ENCODE measurements at places on chromosomes 11 and 22.
A peak's percentile ranks its signal among the peaks of the same experiment; 100 is the strongest.

DNA sequence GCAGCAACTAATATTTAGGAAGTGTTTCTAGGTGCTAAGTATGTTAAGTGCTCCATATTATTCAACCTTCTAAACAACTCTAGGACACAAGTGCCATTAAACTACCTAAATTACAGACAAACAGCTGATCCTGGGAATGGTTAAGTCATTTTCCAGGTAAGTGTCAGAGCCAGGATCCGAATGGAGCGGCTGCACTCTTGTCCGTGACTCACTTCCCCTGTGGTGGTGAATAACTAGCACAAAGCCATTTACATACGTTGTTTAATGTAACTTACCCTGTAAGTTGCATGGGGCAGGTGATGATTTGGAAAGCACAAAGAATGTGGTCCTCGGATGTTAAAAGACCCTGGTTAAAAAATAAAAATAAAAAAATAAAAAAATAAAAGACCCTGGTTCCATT is 8.8 kb upstream of the PRG2 start:
- no peak for DNase-seq

- DNase-seq: no peak
Measured at GRCh38 chr11:65793625-65794400, 7.0 kb downstream of the OVOL1 start.

DNA sequence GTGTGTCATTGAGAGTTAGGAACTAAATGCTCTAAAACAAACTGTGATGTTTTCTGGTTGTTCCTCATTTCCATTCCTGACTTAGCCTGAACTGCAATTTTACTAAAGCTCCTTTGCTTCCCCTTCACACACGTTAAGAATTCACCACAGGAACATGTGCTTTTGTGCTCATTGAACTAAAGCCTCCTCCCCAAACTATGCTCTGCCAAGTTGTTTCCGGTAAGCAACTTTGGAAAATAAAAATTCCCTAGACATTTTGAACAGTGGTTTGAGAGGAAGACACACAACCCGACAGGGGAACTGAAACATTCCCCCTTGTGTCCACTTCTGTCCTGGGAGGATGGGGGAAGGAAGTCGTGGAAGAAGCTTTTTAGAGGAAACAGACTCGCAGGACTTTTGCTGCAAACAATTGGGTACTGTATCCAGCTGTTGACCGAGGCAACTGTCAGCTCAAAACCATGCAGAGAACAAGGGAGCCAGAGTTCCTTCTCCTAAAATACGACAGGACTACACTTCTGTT is 66.9 kb downstream of the GAB2 start:
- DNase-seq: peak; percentile 79

DNA sequence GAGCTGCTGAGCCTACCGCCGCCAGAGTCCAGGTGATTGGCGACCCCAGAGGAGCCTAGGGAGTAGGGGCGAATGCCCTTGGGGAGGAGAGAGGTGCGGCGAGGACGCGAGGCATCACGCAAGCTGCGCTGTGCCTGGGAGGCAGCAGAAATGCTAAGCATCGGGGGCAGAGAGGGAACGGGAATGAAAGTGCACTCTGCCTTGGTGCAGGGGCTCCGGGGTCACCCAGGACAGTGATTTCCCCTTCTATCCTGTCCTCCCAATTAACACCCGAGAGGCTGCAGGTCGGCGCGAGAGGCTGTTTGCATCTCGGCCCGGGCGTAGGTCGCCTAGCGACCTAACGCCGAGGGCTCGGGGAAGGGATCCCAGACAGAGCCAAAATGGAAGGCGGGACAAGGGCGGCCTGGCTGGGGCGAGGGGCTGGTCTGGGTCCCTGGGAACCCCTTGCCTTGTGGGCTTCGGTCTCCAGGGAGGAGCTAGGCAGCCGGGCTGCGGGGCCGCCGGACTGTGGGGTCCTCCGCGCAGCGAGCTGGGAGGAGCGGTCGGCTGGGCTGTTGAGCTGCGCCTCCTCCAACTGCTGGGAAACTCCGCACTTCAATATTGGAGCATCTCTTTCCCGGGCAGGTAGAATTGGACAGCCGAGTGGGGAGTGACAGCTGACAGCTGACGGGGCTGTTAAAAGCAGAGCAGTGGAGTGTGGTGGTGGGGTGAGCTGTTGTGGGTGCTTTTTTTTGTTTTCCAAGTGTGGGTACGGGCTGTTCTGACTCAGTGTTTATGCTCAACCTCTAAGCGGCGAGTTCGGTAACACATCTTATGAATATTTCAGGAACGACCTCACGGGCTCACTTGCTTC is 657 bp downstream of the ELMOD1 start:
- DNase-seq: no peak

- no peak for DNase-seq
Measured at GRCh38 chr11:128152796-128153696, 434.3 kb downstream of the ETS1 start.

- no peak for DNase-seq
Measured at GRCh38 chr11:16841984-16842383, 103.5 kb downstream of the C11orf58 start.

DNA sequence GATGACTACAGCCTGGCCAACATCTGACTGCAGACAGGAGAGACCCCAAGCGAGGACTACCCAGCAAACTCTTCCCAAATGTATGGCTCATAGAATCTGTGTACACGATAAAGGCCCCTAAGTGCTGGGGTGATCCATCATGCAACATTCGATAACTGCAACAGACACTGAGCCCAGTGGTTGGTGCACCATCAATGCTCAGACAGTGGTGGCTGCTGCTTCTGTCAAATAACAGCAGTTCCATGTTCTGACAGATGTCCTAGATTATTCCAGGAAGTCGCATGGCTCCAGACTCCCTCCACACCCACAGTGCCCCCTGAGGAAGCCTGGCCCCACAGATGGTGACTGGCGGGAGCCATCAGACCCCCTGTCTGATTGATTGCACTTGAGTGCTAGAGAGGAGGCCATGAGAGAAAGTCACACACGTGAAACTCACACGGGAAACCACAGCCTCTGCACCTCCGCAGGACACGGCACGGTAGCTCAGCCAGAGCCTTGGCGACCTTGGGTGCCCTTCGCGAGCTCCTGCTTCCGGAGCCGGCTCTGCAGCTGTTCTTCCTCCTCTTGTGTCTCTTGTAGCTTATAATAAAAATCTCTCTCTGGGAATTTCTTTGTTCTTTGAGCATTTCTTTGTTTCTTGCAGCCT is 1155.9 kb downstream of the TBC1D22A start:
- no peak for DNase-seq

DNA sequence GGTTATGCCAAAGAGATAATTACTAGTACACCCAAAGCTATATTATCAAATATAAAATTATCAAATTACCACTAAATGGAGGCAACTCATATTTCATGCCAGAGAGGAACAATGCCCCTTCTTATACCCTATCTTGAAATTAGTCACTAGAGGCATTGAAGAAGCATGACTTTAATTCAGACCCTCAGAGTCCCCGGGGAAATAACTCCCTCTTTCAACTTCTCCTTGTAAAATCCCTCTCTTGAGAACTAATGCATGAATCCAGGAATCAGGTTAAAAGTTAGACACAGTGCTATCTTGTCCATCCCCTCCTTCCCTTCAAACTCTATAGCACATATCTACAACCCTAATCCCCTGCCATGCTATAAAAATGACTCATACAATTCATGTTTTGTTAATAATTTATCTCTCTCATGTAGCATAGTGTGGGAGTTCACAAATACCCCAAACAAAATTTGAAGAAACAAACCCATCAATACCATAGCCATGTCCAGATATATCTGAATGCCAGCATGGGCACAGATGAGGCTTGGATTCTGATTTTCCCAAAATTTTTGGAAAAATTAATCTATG is 665.4 kb downstream of the KCNA4 start:
- DNase-seq: no peak

DNA sequence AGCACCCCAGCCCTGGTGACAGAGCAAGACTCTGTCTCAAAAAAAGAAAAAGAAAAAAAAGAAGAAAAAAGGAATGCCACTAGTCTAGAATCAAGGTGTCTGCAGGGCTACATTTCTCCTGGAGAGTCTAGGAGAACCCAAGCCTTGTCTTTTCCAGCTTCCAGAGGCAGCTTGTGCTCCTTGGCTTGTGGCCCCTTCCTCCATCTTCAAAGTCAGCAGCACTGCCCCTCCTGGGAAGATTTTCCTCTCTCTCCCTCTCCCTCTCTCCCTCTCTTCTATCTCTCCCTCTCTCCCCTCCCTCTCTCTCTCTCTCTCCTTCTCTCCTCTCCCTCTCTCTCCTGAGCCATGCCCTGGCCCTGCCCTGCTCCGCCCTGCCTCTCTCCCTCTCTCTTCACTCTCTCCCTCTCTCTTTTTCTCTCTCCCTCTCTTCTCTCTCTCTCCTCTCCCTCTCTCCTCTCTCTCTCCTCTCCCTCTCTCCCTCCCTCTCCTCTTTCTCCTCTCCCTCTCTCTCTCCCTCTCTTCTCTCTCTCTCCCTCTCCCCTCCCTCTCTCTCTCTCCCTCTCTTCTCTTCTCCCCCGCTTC is 97.7 kb upstream of the FGF3 start:
- no peak for DNase-seq

DNA sequence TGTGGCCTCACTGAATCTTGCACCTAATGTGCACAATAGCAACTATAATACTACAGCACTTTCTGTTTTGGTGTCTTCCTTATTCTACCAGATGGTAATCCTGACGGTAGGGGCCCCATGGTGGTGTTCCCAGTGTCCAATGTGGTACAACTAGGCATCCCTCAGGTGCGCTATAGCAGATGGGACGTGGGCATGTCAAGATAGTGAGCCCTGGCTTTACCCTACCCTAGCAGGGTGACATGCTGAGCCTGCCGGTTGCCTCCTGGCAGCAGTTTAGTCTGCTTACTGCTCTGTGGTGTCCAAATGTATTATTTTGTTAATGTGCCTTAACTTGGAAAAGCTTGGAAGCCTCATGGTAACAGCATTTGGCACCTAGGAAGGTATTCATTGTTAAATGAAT is 19.2 kb downstream of the ACO2 start:
- DNase-seq: no peak

DNA sequence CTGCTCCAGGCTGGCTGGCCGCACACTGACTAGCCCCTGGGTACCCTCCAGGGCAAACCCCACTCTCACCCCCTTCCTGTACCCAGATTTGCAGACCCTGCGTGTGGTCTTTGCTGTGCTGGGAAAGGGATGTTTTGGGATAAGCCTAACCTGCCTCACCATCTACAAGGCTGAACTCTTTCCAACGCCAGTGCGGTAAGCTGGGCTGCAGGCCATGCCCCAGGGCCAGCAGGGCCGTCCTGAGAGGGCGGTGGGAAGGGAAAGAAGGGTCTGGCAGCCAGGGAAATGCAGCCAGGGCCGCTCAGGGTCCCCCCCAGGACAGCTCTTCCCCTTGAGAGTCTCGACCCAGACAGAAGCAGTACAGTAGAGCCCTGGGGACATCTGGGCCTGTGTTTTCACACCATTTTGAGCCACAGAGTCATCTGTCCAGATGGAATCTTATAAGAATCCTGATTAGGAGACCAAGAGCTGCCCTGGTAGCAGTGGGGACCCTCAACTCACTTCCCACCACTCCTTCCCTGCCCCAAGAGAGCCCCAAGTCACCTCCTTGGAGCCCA is 22.4 kb upstream of the SLC22A12 start:
- no peak for DNase-seq

DNA sequence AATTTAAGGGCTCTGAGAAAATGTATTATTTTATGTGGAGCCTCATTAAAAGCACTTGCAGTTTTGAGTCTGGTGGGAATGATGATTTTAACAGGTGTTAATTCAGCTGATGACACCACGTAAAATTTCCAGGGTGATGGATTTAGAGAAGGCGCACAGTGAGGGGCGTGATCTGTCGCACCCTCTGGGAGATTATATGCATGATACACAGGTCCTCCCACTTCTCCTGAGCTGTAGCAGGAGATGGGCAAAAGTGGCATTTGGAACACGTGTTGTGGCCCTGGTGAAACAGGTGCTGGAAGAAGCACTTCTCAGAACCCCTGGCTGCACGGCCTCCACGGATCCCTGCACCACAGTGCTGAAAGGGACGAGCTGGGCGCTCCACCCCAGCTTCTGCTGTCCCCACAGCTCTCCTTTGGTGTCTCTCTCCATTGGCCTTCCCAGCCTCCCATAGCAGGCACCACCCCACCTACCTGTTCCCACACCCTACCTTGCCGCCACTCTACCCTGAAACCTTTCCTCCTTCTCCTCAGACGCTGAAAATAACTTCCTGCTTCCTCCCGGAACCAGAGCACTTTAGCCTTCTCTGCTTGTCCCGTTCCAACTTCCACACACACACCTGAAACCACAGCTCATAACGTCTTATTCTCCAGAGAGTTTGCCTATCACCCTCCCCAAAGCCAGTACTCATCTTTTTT is 6.9 kb upstream of the SORL1 start:
- DNase-seq: no peak

DNA sequence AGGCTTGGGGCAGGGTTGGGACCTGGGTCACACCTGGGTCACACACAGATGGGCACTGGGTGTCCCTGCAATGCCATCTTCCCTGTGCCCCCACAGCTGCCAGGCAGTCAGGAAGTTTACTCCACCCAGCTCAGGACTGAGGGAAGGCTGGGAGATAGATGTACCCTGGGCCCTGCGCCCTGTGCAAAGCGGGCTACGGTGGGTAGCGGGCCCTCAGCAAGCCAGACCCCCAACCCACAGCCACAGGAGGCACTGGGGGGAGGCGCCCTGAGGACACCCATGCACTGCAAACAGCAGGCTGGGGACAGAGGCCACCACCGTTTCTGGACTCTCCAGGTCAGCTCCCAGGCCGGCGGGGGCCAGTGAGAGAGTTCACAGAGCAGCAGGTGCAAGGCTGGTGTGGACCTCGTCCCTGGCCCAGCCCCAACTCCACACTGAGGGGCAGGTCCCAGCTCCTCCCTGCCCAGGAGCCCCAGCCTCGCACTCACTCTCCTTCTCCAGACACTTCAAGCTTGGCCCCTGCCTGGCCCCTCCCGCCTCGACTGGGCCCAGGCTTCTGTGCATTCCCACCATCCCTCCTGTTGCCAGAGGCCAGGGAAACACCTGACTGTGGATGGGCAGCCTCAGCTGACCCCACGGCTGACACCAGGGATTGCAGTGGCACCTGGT is 4.9 kb downstream of the DUSP8 start:
- DNase-seq: no peak

GRCh38 chr11:289712-290620 is 1.0 kb downstream of the PGGHG start:
- DNase-seq: no peak

GRCh38 chr11:83545494-83546260 is 259.5 kb upstream of the CCDC90B start:
- DNase-seq: peak; percentile 93

DNA sequence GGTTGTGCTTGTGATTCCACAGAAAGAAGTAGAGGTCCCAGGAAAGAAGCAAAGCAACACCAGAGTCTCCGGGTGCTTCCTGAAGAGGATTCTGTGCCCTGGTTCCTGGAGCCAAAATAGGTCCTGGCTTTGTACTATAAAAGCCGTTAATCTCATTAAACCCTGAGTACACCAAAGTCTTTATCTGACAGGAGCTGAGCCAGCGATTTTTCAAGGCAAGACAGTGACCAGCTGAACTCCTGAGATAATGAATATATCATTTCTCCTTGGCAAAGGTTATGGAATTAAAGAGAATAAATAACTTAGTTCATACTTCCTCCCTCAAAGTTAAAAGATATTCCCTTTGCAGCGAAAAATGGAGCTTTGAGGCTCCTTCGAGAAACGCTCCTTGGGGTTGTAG is 5.2 kb downstream of the TMEM138 start:
- no peak for DNase-seq

- DNase-seq: no peak
Measured at GRCh38 chr11:47248304-47248663, 330 bp downstream of the ACP2 start.

GRCh38 chr11:34405079-34405858 is 33.5 kb upstream of the CAT start:
- DNase-seq: peak; percentile 76
